Gastroesophageal sphincter (tissue), 4 donors: ENCODE measurements at places on chromosomes 4 and X. TPM values are rescaled to one million over a fixed set of nuclear protein-coding genes. Genes with fewer than 3 reads are reported as not detected.

Gene VMA21
- total RNA-seq, result 33.3 TPM

Gene WFS1
- 107 TPM for total RNA-seq

Gene RAB39B
- total RNA-seq, result 0.54 TPM

Gene CFP
- total RNA-seq, result 18.4 TPM

Gene CHRDL1
- total RNA-seq, result 243 TPM

Gene MAGEC1
- total RNA-seq, result not detected

Gene ARX
- total RNA-seq, result not detected

Gene FGF13
- 14.7 TPM for total RNA-seq

DNA sequence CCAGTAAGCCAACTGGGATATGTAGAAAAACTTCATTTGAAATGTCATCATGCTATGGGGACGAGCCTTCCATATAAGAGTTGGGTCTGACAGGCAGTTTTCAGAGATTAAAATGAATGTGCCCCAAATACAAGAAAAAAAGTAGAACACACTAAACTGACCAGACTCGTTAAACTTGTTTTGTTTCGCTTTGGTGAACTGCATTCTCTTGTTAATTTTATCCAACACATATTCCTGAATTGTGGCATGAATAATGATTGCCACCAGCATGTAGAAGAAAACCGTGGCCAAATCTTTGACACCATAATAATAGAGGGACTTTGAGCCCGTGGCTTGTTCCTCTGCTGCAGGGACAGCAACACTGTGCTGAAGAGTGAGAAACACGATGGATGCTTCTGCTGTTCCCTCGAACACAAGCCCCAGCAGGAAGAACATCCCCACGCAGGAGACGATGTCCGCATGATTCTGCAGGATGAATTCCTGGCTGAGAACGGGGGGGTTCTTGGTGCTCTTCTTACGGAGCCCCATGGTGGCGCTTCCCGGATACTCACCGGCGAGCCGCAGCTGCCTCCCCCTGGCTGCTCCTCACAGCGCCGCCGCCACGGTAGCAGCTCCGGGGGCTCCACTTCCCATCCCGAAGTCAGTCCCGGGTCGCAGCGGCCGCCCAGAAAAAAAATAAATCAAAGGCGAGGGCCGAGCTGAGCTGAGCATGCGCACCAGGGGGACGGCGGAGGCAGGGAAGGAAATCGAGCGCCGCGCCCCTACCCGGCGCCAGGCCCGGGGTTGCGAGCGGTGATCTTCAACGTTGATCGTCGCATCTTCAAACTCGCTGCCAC lies at the start of gene TRAM1L1:
TSS of gene TRAM1L1 (minus strand) at position 711 of the 836 bp plus-strand sequence. CDS start at position 528, 183 bp downstream.
- peak; percentile 75 for ATAC-seq

- ATAC-seq, result no peak
These were observed 10.5 kb downstream of the CD99 start for GRCh38 chrX:2701600-2701999.

DNA sequence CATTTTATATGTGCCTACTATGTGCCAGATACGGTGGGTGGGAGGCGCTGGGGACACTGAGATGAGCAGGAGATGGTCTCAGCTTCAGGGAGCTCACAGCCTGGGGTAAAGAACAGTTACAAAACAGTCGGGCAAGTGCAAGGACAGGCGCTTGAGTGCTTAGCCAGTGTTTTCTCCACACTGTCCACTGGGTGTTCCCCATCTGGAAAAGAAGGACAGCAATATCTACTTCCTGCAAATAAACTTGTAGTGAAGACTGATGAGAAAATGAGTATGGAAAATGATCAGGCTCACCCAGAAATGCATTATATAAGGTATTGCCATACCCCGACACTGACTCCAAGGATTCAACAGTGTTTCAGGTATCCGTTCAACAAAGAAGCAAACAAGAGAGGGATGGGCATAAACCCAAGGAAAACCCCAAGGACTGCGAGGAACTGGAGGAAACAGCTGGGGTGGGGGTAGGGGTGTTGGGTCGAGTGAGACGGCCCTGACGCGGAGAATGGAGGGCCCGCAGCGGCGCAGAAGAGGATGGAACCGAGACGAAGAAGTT lies 835 bp downstream of the TMEM185A start:
- peak; percentile 65 for ATAC-seq

GRCh38 chr4:177163532-177163931 lies 146.1 kb upstream of the NEIL3 start:
- no peak for ATAC-seq

GRCh38 chr4:95142932-95143331 lies 385.2 kb downstream of the BMPR1B start:
- ATAC-seq, result no peak

- ATAC-seq, result no peak
These were observed 275.1 kb downstream of the GPM6A start for GRCh38 chr4:175536852-175537453.

DNA sequence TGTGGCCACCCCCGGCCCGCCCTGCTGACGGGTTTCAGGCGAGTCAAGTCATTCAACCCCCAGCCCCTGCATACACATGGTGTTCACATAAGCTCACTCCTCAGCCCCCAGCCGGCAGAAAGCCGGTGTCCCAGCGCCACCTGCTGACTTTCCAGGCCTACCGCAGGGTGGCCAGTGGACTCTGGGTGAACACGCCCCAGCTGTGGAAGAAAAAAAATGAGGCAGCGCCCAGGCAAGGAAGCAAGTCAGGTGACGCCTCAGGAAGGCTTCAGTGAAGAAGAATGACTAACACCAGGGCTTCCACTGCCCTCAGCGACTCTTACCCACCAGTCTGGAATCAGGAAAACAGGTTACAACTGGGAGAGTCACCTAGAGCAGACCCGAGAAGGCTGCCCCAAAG lies 15.8 kb downstream of the BCAP31 start:
- ATAC-seq, result peak; percentile 83

DNA sequence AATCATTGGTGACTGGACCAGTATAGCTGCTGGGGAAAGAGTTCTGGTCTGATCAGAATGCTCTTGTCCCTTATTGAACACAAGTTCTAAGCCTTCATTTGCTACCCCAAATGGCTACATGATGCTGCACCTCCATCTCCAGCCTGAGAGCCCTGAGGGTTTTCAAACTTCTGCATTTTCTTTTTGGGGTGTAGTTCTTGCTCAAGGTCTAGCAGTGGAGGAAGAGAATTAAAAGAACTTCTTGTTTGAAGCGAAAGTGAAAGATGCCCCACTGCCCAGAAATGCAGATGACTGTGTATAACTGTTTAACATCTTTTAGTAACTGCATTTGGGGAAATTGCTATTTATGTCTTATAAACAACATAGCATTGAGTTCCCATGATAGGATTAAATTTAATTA lies 38.5 kb downstream of the LAMTOR3 start:
- ATAC-seq, result no peak

DNA sequence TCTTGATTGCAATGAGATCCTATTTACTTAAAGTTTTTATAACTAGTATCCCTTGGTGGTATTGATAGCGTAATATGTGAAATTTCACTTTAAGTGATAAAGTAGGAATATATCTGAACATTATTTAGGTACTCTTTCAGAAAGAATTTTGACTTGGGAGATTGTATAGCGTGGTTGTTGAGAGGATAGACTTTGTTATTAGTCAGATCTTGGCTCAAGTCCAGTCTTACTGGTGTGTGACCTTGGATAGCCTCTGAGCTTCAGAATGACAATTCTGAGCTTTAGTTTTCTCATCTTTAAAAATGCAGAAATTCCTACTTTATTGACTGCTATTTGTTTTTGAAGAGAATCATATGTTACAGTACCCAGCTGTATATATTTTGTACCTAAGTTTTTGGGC lies 32.6 kb downstream of the DCK start:
- ATAC-seq, result no peak

DNA sequence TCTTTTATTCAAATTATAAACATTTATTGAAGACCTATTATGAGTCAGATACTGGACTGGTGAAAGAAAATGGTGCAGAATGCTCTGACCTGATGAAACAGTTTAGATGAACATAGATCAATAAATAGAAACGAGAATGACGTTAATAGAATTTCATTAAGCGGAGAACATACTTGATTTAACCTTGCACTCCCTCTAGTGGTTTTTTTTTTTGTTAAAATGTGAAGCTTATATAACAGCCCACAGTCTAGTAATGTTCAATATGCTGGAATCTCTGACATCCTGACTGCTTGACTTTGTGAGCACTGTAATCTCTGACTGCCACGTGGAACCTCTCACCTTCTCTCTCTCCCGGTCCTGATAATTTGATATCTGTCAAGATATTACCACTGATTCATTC lies 32.3 kb downstream of the HDAC8 start:
- ATAC-seq, result no peak

DNA sequence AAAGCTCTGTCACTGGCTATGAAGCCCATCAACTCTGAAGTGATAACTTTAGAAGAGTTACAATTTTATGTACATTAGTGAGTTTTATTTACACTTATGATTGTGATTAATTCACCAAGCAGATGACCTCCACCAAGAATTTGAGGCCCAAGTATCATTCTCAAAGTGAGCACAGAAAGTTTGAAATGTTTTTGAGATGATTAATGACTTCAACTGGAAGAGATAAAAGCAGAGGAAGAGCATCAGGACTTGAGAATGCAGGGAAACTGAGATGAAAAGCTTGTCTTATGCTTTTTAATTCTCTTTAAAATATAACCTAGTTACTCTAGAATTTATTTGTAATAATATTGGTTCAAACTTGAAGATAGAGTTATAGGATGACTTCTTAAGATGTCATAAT lies 112.8 kb upstream of the H2AZ1 start:
- ATAC-seq, result no peak

- no peak for ATAC-seq
These were observed 263.1 kb downstream of the SPRY1 start for GRCh38 chr4:123659730-123660129.

- ATAC-seq, result no peak
These were observed 29.2 kb downstream of the P2RY8 start for GRCh38 chrX:1507511-1508463.

- ATAC-seq, result no peak
These were observed 295.7 kb downstream of the GPAT3 start for GRCh38 chr4:83831588-83831987.

DNA sequence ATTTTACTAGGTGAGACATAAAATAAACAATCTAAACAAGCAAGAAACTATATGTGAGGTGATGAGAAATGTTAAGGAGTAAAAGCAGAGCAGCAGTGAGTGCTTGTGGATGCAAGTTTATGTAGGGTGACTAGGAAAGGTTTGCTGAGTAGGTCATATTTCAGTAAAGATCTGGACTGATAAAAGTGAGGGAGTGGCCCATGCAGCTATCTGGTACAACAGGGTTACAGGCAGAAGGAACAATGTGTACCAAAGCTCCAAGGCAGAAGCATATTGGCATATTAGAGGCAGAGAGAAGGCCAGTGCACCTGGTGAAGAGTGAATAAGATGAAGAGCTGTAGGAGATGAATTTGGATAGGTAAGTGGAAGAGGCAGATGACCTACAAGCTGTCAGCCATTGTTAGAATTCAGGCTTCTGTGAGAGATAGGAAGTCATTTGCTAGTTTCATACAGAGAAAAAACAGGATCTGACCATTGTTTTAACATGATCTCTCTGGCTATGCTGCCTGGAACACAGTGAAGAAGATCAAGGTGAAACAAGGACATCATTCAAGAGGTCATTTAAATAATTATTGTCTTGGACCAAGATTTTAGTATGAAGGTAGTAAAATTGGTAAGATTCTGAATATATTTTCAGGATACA lies 274.6 kb downstream of the ANKRD50 start:
- ATAC-seq, result no peak

DNA sequence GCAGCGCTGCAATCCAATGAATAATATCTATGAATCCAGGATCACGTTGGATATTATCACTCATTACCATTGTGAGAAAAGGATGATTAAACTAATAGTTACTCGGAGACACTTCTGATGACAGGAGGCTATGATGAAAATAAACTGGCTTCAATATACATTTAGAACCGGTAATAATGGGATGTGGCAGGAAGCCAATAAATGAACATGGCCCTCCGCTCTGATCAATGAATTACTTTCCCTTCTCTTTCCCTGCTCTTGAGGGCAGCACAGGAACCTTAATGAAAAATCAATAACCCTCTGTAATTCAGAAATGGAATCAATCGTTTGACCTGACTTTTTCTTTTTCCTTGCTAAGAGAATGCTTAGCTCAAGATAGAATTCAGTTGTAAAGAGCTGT lies 103.9 kb upstream of the PAQR3 start:
- no peak for ATAC-seq

- no peak for ATAC-seq
These were observed 4.5 kb downstream of the MSN start for GRCh38 chrX:65671966-65672365.

- no peak for ATAC-seq
These were observed 14.7 kb downstream of the TBC1D14 start for GRCh38 chr4:6924361-6924779.
